Memory B cell (primary cell): ENCODE measurements at places on chromosomes 6 and 20.

GRCh38 chr20:23988561-23988960, at the start of gene GGTLC1:
Gene GGTLC1 (minus strand): TSS chr20:23988779. CDS start chr20:23986611, 2,168 bp downstream.
- DNase-seq, result no peak

DNA sequence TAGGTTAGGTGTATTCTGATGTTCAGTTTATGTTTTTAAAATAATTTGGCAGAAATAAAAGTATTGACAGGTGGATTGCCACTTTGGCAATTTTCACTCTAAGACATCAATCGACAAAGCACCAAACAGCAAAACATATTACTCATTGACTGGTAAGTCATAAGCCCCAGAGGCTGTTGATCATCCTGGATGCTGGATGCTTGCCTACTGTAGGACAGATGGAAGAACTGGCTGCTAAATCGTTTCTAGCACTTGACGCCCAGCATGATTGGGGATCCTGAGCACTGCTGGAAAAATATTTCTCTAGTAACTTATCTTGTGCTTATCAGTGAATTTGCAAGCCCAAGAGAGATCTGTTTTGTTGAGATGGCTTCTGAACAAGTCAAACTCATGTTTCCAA, 1001.9 kb upstream of the FLRT3 start:
- no peak for DNase-seq

GRCh38 chr6:75852721-75853120, 103.7 kb downstream of the MYO6 start:
- no peak for DNase-seq

GRCh38 chr6:142851601-142852000, 93.4 kb downstream of the HIVEP2 start:
- DNase-seq, result no peak
